ENCODE measurements at places on chromosomes 11 and 22.
A peak's percentile ranks its signal among the peaks of the same experiment; 100 is the strongest.

DNA sequence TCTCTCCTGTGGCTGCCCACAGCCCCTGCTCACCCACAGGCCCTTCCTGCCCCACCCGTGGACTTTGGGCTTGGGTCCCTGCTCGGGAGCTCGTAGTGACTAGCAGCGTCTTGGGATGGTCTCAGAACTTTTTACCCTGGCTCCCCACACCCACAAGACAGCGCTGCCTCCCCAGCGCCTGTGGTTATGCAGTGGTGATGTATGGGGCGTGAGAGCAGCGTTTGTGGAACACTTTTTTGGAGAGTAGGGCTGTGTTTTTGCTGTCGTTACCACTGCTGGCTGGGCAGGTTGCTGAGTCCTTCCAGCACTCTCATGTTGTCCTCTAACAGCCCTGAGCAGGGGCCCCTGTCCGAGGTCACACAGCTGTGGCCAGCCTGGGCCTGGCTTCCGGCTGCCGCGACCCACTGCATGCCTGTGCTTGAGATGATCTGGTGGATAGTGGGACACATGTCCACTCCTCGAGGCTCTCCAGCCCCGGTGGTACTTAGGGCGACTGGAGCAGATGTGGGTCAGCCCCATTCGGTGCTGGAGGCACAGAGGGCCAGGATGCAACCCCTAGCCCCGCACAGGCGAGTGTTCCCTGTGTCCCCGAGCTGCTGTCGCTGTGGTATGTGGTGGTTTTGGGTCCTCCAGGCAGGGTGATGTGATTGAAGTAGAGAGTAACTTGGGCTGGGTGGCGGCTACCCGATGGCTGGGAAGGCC is 7.1 kb upstream of the GRAMD4 start:
- DNase-seq: peak; percentile 20

DNA sequence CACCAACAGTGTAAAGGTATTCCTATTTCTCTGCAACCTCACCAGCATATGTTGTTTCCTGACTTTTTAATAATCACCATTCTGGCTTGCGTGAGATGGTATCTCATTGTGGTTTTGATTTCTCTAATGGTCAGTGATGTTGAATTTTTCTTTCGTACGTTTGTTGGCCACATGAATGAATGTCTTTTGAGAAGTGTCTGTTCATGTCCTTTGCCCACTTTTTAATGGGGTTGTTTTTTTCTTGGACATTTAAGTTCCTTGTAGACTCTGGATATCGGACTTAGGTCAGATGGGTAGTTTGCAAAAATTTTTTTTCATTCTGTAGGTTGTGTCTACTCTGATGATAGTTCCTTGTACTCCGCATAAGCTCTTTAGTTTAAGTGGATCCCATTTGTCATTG is 22.8 kb downstream of the USP35 start:
- DNase-seq: no peak

GRCh38 chr22:32265882-32266767 is 11.0 kb upstream of the SLC5A4 start:
- DNase-seq: peak; percentile 40

GRCh38 chr11:117418737-117419481 is 91.3 kb downstream of the CEP164 start:
- no peak for DNase-seq

DNA sequence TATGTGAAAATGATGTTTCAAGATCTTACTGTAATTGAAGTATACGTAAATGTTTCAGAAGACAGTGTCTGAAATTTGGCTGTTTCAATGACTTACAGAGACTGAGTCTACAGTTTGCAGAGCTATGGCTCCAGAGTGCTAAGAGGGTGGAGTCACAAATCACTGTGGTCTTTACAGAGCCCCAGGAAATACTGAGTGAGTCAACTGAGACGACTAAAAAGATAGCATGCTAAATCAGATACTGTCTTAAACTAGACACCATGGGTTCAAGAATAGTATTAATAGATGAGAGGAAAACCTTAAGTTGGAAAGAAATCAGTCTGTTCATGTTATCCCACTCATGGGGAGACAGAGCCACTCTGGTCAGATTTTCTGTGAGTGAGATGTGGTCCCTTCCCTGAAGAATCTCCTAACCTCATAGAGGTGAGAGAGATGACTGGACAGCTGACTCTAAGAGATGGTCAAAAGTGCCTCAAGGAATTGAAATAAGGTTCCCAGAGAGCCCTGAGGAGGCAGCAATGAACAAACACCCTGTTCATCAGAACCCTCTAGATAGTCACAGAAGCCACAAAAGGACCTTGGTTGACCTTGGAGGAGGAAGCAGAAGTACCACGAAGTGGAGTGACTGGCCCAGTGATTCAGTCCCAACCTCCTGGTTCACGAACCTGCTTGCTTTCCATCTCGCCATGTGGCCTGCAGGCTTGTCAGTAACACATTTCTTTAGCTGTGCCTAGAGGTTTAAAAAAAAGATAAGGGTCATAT is 30.2 kb downstream of the C11orf91 start:
- DNase-seq: no peak

Measured in activated CD8-positive, alpha-beta memory T cell treated with anti-CD3 and anti-CD28 coated beads for 1 hour (primary cell).